ENCODE measurements at places on chromosomes 1 and 21.

- no peak for DNase-seq
Measured at GRCh38 chr1:53294567-53294966, 33.3 kb downstream of the LRP8 start.

DNA sequence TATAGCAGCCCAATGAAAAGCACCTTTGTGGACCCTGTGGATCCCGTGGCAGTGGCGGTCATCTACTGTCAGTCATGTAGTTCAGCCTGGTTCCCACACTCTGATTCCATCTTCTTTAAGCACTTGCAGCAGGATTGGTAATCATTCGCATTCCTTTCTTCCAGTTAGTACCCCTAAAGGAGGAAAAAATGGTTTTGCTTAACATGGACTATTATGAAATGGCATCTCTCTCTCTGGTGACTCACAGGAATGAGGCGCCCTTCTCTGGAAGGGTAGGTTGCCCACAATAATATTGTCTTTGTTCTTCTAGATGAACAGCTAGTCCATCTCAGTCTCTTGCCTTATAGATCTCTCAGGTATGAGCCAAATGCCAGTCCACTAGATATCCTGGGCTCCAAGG, 127.9 kb upstream of the MROH9 start:
- no peak for DNase-seq

DNA sequence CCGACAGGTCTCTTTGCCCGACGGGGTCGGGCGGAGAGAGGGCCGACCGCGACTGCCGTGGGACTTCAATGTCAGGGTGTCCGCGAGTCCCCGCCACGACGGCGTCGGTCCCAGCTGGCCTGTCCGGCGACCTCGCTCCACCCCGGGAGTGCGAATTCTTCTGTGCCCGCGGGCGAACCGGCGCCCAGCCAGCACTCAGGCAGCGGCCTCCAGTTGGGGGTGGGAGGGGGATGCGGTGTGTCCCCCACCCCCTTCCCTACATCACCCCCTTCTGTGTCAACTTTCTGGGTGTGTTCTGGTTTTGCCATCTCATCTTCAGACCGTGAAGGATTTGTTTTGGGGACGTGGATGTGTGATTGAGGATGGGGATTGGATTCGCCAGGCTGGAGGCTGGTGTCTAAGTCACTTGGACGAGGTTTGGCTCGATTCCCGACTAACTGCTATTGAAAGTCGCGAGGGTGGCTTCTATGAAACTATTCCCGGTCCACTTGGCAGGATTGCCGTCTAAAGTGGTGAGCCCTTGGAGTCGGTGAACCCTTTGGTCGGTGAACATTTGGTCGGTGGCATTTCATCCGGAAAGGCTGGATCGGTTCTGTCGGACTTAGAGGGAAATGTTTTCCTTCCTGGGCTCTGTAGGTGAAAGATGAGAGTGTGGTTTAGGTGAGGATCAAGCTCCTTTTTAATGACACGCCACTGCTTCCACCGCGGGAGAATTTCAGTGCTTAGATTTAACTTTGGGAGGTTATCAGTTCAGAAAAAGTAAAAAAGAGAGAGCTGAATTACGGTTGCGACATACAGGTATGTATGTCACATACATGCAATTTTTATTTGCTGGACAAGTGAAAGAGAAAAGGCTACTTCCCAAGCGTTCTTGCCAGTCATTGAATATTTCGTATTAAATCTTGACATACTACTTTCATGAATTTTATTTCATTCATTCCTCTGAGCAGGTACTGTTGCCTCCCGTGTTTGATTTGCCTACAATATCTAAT, 771 bp downstream of the ABCD3 start:
- DNase-seq = no peak

- DNase-seq = no peak
Measured at GRCh38 chr1:4973341-4973740, 318.9 kb downstream of the AJAP1 start.

DNA sequence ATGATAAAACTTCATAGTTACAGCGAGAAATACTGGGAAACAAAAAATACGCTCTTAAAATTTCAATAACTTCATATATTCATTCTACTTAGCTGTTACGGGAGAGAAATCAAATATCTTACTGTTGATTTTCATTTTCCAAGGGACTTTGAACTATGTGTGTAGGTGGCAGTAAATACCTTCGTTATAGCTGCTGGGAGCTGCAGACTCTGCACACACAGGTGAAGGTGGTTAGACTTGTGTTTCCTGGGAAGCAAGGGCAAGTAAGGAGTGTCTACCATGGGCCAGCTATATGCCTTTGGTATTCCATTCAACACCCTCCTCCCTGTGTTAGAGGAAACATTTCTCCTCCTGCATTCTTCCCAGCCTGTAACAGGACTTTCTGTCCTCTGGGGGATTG, 51.4 kb upstream of the DIRAS3 start:
- DNase-seq = no peak

DNA sequence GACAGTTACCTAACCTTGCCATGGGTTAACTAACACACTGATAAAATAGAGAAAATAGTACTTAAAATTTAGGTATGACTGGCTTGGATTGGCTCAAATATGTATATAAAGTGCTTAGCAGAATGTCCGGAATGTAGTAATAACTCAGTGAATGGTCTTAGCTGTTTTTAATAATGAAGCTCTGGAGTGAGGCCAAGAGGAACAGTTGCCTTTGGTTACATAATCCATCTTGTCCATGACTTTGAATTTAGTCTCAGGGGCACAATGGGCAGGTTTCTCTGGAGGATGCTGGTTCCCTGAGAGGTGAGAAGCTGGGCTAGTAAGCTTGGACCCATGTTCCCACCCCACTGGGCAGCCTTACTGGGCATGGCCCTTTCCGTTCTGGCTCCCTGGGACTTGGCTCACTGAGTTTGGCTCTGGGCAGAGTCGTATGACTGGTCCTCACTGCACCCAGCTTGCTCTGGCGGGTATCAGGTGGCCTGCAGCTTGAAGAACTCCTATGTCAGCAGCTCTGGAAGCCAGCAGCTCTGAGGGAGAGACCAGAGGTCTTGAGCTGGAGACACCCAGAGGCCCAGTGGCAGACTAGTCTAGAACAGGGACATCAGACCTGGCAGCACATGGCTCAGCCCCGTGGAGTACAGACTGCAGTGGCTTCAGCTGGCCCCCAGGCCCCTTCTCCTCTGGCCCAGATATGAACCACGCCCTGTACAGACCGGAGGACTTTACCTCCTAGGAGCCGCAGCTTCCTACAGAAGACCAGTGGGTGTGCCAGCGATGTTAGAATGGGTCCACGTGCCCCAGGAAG, 40.4 kb downstream of the TENT5C start:
- no peak for DNase-seq

Data from upper lobe of left lung (tissue), 6 donors.